ENCODE measurements at places on chromosomes 7 and 10.

- no peak for DNase-seq
Observed at GRCh38 chr7:4712281-4713182, 30.4 kb downstream of the FOXK1 start.

DNA sequence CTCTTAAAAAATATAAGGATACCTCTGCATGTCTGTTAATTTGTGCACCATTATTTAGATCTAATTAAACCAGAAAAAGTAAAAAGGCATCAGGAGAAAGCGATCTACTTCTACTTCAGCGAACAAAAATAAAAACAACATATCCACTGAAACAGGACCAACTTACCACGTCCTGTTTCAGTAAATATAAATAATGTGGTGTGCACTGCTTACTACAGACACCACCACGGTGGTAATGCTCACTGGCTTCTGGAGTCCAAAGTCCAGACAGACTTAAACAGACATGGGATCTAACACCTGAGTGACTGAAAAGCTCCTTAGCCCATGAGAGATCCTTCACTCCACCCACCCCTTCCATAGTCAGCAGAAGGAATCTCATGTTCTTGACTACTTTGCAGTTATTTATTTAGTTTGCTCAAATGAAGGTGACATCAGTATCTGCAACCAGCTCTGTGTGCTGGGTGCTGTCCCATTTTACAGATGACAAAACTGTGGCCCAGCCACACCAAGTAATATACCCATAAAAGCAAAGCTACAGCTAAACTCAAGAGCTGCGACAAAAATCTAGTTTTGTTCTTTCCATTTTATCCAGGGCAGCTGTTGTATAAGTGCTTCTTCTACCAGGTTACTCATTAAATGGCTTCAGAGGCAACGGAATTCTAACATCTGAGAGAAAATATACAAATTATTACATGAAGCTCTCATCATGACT lies 62.1 kb upstream of the NCAPG2 start:
- no peak for DNase-seq

- DNase-seq = no peak
Observed at GRCh38 chr7:36633377-36633776, 90.9 kb downstream of the AOAH start.

DNA sequence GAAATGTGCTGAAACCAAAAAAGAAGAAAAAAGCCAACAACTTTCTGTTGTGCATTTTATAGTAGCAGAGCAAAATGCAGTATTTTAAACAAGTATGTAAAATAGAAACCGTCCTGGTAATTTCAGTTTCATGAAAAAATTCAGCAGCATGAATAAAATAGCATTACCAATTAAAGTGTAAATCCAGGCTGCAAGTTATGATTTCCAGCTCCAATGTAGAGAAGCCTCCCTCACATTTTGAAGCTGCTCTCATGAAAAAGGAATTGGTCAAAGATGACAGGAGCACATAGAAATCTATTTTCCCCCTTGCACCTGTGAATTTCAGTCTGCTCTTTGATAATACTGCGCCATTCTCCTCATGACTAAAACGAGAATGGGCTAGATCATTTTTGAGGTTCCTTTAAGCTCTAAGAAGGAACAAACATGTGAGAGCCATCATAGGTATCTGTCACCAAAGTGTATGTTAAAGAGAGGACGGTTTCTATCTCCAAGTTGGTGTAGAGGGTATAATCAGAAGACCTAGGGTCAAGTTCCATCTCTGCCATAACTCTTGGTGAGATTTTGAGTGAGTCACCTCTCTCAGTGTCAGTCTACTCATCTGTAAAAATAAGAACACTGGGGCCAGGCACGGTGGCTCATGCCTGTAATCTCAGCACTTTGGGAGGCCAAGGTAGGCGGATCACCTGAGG lies 107.5 kb downstream of the MTPAP start:
- DNase-seq = no peak

GRCh38 chr7:115910541-115911164 lies 119.9 kb downstream of the TFEC start:
- no peak for DNase-seq

- no peak for DNase-seq
Observed at GRCh38 chr10:119341459-119342301, 134.3 kb downstream of the GRK5 start.

DNA sequence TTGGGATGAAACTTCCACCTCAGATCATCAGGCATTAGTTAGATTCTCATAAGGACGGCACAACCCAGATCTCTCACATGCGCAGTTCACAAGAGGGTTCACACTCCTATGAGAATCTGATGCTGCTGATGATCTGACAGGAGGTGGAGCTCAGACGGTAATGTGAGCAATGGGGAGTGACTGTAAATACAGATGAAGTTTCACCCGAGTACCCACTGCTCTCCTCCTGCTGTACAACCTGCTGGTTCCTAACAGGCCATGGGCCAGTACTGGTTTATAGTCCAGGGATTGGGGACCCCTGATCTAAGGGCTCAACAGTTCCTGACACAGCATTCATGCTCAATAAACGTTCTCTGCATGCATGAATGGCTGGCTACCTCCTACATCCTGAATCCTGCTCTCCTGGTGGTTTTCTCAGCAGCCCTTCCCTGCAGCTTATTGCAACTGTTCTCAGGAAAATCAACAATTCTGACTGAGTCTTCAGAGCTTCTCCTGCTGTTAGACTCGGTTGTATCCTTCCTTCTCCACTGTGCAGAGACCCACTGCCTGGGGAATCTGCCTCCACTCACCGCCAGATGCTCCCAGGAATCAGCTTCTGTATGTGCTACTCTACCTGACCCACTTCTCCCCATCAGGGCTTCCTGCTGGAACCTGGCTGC lies 17.4 kb downstream of the PDE6C start:
- no peak for DNase-seq

DNA sequence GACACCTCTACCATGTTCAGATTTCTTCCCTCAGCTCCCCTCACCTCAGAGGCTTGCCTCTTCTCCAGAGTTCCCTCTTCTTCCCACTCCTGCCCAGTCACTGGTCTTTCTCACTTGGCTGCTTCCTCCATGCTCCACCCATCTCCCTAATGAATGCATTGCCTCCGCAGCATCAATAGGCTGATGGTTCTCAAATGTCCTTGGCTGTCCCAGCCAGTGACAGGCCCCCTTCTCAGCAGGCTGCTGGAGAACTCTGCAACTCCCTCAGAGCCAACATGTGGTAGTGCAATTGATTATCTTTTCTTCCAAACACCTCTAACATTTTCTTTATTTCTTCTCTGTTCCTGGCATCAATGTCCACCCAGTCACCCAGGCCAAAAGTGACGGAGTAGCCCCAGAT lies 218.2 kb downstream of the RELN start:
- no peak for DNase-seq

- DNase-seq = no peak
Observed at GRCh38 chr10:88911116-88911515, 31.1 kb downstream of the STAMBPL1 start.

- no peak for DNase-seq
Observed at GRCh38 chr7:28618383-28618782, 206.1 kb downstream of the CREB5 start.

GRCh38 chr7:137987018-137987349 lies 14.9 kb downstream of the CREB3L2 start:
- no peak for DNase-seq
